Iris pigment epithelial cell (primary cell): ENCODE measurements at places on chromosomes 4 and X.

GRCh38 chr4:110294165-110294564 lies 95.8 kb upstream of the ELOVL6 start:
- peak; percentile 27 for DNase-seq

- no peak for DNase-seq
These were observed 323.0 kb upstream of the BOD1L1 start for GRCh38 chr4:13950491-13950890.

- no peak for DNase-seq
These were observed 67.2 kb downstream of the LHFPL1 start for GRCh38 chrX:112612558-112612957.

DNA sequence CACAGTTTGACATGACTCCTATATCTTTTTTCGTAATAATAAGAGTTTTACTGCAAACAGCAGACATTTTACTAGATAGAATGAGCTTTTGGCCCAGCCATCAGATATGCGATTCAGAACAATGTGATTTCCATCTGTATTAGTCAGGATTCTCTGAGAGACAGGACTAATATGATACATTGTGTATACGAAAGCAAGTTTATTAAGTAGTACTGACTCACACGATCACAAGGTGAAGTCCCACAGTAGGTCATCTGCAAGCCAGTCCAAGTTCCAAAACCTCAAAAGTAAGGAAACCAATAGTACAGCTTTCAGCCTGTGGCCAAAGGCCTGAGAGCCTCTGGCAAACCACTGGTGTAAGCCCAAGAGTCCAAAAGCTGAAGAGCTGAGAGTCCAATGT lies 24.1 kb downstream of the CXCL8 start:
- DNase-seq, result peak; percentile 89

- peak; percentile 86 for DNase-seq
These were observed 29.7 kb downstream of the NEK1 start for GRCh38 chr4:169582706-169583105.

DNA sequence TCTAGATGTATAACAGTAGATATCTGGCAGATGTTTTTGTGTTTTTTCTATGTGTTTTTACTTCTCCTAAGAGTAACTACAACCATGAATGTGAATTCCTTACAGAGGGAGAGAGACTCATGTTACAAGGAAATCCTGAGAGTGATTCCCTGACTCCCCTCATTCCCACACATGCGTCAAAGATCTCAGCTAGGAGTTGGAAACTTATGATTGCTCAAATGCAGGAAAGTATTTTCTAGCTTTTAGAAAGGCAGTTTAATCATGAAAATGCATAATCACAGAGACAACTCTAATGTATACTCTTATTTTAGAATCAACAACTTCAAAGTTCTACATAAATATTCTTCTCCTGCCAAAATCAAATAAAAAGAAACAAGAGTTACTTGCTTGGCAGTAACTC lies 121.8 kb downstream of the PDE5A start:
- peak; percentile 38 for DNase-seq

GRCh38 chr4:72314869-72315268 lies 254.2 kb downstream of the ADAMTS3 start:
- DNase-seq, result peak; percentile 59

DNA sequence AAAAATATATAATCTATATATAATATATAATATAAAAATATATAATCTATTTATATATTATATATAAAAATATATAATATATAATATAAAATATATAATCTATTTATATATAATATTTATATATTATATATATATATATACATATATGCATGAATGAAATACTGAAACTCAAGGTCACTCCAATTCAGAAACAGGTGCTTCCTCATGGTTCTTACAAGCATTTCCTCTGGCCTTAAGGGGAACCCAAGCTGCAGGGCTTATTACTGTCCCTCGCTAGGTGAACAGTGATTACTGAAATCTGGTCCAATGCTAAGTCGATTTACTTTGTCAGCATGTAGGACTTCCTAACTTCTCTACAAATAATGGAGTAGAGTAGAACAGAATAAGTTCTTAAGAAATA lies 174.3 kb downstream of the GPM6A start:
- DNase-seq, result no peak

- DNase-seq, result no peak
These were observed 84.8 kb downstream of the STOX2 start for GRCh38 chr4:183989931-183990330.

DNA sequence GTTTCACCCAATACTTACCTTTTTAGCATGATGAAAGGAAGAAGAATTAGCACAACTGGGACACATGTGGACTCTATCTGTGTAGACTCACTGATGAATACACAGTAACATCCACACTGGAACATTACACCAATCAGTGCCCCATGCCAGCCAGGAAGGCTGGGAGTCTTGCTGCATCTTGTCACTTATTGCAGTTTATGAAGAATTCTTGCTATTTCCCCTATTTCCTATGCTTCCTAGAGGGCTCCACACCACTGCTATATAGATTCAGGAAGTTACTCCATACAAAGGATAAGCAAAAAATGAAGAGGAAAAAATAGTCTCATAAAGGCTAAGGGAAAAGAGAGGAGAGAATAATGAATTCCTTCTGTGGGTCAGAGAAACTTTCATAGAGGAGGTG lies 201.0 kb downstream of the CAMK2D start:
- DNase-seq, result peak; percentile 29

DNA sequence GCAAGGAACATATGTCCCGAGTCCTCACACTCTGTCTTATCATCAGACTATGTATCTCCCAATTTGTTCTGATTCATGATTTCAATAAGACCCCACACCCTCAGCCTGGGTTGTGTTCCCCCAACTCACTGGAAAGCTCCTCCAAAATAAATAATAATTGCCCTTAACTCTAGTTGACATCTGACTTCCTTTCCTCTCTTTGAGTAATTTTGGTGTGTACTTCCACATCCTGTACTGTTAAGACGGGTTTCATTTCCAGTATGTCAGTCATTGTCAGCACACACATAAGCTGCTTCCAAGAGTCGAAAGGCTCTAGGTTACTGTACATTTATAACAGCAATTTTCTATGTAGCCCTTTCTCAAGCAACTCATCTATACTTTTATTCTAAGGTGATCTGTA lies 52.2 kb upstream of the C1QTNF7 start:
- peak; percentile 39 for DNase-seq

- no peak for DNase-seq
These were observed 174.4 kb downstream of the GRIA3 start for GRCh38 chrX:123358457-123358856.

- DNase-seq, result no peak
These were observed 117.9 kb downstream of the CEP44 start for GRCh38 chr4:174401471-174402130.

GRCh38 chr4:150789864-150790263 lies 207.9 kb downstream of the MAB21L2 start:
- no peak for DNase-seq

GRCh38 chr4:4456351-4456750 lies 69.4 kb downstream of the NSG1 start:
- DNase-seq, result peak; percentile 66

- no peak for DNase-seq
These were observed 199.8 kb upstream of the CNKSR2 start for GRCh38 chrX:21174439-21174838.

DNA sequence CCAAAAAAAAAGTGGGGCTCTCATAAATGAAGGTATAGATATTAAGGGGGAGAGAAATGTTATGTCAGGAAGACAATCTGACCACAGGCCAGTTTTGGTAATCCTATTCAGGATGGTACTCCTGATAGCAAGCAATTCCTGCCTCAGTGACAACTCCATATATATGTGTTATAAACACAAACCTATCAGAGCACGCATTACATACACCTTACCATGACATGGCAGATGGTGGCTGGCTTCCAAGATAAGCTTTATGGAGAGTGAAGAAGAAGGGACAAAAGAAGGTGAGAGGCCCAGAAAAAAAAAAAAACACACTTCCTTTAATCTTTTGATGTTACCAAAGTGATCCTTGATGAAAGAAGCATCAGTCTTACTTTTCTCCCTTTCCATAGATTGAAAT lies 29.5 kb upstream of the KDR start:
- DNase-seq, result no peak

GRCh38 chrX:65300104-65300809 lies 234.3 kb downstream of the LAS1L start:
- no peak for DNase-seq

DNA sequence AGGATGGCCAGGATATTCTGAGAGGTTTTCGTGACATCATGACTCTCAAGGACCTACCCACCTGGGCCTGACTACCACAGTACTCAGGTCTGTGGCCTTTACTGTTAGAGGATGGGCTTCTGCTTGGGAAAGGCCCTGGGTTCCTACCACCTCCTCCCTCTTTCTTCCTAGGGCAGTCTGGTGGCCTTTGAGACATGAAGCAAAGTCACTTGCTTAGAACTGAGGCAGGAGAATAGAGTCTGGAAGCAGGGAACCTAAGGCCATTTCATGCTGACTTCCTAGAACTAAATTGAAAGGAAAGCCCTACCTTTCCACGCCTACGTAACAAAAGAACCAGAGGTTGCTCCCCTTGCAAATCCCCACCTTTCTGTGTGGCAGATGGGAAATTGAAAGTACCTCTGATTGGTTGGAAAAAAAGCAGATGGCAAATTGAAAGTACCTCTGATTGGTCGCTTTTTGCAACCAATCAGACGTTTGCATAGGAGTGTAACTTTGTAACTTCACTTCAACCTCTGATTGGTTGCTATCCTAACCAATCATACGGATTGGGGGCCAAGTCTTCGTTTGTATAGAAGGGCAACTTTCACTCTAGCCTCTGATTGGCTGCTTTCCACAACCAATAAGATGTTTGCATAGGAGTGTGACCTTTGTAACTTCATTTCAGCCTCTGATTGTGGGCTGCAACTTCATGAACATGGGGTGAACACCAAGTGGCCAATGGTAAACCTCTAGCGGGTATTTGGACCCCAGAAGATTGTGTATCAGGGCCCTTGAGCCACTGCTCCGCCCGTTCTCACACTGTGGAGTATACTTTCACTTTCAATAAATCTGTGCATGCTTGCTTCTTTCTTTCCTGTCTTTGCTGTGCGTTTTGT lies 9.9 kb upstream of the AKAP14 start:
- DNase-seq, result peak; percentile 14

DNA sequence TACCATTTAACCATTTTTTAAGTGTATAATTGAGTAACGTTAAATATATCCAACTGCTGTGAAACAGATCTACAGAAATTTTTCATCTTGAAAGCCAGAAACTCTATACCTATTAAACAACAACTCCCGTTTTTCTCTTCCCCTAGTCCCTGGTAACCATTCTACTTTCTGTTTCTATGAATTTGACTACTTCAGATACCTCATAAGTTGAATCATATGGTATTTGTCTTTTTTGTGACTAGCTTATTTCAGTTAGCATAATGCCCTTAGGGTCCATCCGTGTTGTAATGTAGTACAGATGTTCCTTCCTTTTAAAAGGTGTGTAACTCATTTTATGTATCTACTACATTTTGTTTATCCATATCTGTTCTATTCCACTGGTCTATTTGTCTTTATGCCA lies 48.7 kb downstream of the STAG2 start:
- DNase-seq, result no peak

- peak; percentile 5 for DNase-seq
These were observed 16.5 kb downstream of the MCF2 start for GRCh38 chrX:139691493-139691842.

- DNase-seq, result no peak
These were observed 130.6 kb downstream of the RBM46 start for GRCh38 chr4:154911608-154912098.

DNA sequence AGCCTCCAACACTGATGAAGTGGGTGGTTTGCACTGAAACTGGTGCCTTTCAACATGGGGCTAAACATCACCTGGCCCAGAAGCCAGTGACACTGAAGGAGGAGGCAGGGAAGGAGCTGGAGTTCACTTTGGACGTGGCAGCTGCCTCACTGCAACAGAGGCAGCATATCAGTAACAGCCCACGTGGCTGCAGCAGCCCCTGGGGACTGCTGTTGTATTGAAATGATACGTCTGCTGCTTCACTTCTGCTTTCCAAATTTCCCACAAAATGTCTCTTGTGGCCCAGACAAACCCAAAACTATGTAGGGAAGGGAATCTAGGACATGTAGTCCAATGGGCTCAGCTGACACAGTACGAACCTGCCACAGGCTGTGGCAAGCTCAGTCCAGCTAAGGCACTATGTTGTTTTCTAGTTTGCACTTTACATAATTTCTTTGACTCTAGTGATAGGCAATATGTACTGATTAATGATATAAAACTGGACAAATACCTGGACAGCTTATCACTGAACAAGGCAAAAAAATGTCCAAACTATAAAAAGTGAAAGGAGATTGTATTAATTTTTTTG lies 84.7 kb upstream of the RAPGEF2 start:
- no peak for DNase-seq
